Activated CD8-positive, alpha-beta T cell treated with anti-CD3 and anti-CD28 coated beads for 36 hours (primary cell): ENCODE measurements at places on chromosomes 7 and 10. TPM values are rescaled to one million over a fixed set of nuclear protein-coding genes. Genes with fewer than 3 reads are reported as not detected.

DNA sequence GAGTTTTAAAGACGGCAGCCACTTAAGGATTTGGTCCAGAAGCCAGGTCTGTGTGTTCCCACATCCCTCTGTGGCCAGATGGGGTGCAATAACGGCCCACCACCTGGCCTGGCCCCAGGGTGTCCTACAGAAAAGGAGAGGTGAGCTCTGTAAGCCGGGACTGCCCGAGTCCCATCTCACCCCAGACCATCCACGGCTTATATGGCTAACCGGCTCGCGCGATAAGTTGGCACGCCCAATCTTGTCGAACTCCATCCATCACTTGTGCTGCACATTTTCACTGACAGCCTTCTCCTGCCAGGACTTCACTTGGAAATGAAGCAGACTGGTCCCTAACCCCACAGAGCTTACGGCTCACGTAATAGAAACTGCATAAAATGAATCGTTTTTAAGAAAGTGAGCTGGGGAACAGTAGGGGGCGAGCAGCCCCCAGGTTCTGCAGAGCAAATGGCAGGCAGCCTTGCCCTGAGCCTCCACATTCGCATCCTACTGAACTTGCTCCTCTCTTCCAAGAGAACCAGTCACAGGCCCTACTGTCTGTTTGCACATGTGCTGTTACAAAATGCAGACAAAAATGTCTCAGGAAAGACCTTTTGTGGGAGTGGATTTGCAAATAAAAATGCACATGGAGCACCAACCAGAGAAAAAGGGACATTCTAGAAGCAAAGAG lies 98.2 kb downstream of the TNS3 start:
- H3K27me3 ChIP-seq, result no peaks in the 10 kb centered on the region
- DNase-seq, result no peak
- H3K36me3 ChIP-seq, result no peaks in the 10 kb centered on the region

- no peaks in the 10 kb centered on the region for H3K27me3 ChIP-seq
- H3K4me1 ChIP-seq, result no peaks in the 10 kb centered on the region
- no peak overlapping the region for H3K27ac ChIP-seq
Observed at GRCh38 chr7:154680894-154681659, 321.8 kb downstream of the PAXIP1 start.

Gene IQUB
- 0.09 TPM for total RNA-seq

DNA sequence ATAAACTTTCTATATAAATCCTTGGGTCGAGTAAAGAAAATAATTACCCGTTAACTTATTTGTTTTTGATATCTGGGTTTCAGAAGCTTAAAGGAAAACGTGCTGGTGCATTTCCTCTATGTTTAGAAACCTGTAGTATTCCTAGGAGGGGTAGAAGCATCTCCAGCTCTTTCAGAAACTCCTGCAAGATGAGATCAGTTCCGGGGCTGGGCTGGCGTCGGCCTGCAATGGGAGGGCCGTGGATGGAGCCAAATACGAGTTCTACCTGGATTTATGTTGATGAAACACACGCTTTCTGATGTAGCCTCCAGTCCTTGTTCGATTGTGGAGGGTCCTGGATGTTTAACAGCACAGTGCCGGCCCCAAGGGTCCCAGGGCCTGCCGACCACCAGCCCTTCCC lies 35.8 kb upstream of the DIP2C start:
- H3K36me3 ChIP-seq, result no peaks in the 10 kb centered on the region
- no peak for DNase-seq

- no peak overlapping the region for H3K27ac ChIP-seq
- no peak overlapping the region for H3K4me3 ChIP-seq
- no peaks in the 10 kb centered on the region for H3K4me1 ChIP-seq
- no peaks in the 10 kb centered on the region for H3K36me3 ChIP-seq
Observed at GRCh38 chr10:114266521-114266920, 27.5 kb downstream of the VWA2 start.

DNA sequence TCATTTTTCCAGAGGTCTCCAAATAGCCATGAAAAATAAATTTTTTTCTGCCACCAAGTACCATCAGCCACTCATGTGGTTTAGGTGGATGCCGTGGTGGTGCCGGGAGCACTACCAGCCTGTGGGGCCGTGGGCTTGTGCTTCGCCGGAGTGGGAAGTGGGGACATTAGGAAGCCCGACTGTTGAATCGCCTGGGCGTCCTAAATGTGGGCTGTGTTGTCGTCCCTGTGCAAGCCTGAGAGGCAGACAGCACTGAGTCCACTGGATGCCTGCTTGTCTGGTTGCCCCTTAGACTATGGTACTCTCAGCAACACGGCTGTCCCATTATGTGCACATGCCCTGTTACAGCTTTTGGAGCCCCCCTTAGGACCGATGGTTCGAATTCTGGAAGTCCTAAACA lies 59.9 kb downstream of the MGMT start:
- H3K27ac ChIP-seq, result no peak overlapping the region
- H3K36me3 ChIP-seq, result peaks cover 31% of the 10 kb centered on the region
- peaks cover 6% of the 10 kb centered on the region for H3K4me1 ChIP-seq
- no peaks in the 10 kb centered on the region for H3K27me3 ChIP-seq
- no peak overlapping the region for H3K4me3 ChIP-seq
- no peak for DNase-seq
